Heart right ventricle (tissue), 16 donors: ENCODE measurements at places on chromosomes 7 and 10. TPM values are rescaled to one million over a fixed set of nuclear protein-coding genes. Genes with fewer than 3 reads are reported as not detected.

GRCh38 chr10:69897432-69897831, 95.7 kb downstream of the COL13A1 start:
- H3K4me1 ChIP-seq, result no peaks in the 10 kb centered on the region
- H3K4me3 ChIP-seq, result no peak overlapping the region
- no peak overlapping the region for H3K27ac ChIP-seq
- no peak for DNase-seq
- H3K27me3 ChIP-seq, result no peaks in the 10 kb centered on the region

The DEPP1 gene
- 19.0 TPM for total RNA-seq

- DNase-seq, result no peak
- H3K4me1 ChIP-seq, result no peaks in the 10 kb centered on the region
- H3K27me3 ChIP-seq, result no peaks in the 10 kb centered on the region
- no peak overlapping the region for H3K4me3 ChIP-seq
- no peaks in the 10 kb centered on the region for H3K36me3 ChIP-seq
- no peak overlapping the region for H3K27ac ChIP-seq
Measured at GRCh38 chr10:129814681-129815646, 149.1 kb downstream of the EBF3 start.

The SEMA3E gene
- total RNA-seq, result not detected

GRCh38 chr7:44433255-44434022, 57.0 kb downstream of the NUDCD3 start:
- H3K4me1 ChIP-seq, result peaks cover 8% of the 10 kb centered on the region
- no peak overlapping the region for H3K27ac ChIP-seq
- H3K36me3 ChIP-seq, result no peaks in the 10 kb centered on the region

GRCh38 chr10:89643431-89643811, 1.6 kb downstream of the PANK1 start:
- H3K36me3 ChIP-seq, result no peaks in the 10 kb centered on the region
- peak overlapping the region; percentile 82 for H3K4me3 ChIP-seq
- H3K4me1 ChIP-seq, result peaks cover 18% of the 10 kb centered on the region
- DNase-seq, result no peak
- H3K27ac ChIP-seq, result no peak overlapping the region

DNA sequence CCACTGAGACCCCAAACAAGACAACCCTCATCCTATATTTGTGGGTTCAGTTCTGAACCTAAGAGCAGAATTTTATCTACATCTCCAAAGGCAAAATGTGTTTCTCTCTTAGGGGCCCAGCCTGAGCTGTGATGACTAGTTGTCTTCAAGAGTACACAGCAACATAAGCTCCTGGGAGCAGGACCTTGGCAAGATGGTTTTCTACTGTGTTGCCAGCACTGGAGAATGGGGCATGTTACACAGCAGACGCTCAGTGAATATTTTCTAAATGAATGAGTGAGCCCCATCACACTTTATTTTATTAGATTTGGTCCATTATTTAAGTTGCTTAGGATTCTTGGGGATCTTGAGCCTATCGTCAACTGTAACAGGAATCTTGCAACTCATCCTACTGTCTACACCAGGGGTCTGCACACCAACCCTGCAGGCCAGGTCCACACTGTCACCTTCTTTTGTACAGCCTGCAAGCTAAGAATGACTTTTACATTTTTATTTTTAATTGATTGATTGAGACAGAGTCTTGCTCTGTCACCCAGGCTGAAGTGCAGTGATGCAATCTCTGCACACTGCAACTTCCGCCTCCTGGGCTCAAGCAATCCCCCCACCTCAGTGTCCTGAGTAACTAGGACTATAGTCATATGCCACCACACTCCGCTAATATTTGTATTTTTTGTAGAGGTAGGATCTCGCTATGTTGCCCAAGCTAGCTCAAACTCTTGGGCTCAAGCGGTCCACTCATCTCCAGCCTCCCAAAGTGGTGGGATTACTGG, 347.1 kb downstream of the FGFR2 start:
- DNase-seq, result no peak
- H3K27me3 ChIP-seq, result no peaks in the 10 kb centered on the region
- no peak overlapping the region for H3K27ac ChIP-seq
- no peak overlapping the region for H3K4me3 ChIP-seq
- no peaks in the 10 kb centered on the region for H3K36me3 ChIP-seq
- H3K4me1 ChIP-seq, result no peaks in the 10 kb centered on the region

DNA sequence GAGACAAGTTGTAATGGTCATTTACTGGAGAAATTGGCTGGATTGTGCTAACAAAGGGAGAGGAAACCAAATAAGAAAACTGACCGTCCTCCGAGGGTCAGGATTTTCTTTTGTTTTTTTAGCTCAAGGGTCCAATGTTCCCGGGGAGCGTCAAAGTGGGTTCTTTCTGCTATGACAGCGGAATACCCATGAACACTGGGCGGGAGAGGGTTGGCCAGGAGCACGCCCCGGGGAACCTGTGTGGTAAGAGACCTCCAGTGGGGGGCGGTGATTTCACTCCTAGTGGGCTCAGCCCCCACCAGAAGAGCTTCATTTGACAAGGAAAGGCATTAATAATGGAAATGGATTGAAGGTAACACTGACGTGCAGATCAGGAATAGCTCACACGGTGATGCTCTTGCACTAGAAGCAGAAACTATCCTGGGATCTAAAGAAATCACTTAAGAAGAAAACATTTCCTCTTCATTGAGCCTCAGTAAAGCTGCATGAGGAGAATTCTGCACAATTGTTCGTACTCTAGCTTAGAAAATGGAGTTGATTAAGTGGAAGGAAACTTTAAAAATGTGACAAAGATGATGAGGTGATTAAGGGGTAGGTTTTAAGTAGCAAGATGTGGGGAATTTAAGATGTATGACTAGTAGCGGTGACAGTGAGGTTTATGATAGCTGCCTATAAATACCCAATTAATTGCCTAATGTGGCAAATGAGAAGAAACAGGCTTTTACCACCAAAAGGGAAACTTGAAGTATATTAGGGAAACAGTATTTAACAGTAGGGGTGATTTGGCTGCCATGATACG, 627.2 kb downstream of the SUGCT start:
- H3K36me3 ChIP-seq, result no peaks in the 10 kb centered on the region
- no peaks in the 10 kb centered on the region for H3K27me3 ChIP-seq
- DNase-seq, result no peak
- no peak overlapping the region for H3K27ac ChIP-seq
- H3K4me3 ChIP-seq, result no peak overlapping the region
- H3K4me1 ChIP-seq, result no peaks in the 10 kb centered on the region

DNA sequence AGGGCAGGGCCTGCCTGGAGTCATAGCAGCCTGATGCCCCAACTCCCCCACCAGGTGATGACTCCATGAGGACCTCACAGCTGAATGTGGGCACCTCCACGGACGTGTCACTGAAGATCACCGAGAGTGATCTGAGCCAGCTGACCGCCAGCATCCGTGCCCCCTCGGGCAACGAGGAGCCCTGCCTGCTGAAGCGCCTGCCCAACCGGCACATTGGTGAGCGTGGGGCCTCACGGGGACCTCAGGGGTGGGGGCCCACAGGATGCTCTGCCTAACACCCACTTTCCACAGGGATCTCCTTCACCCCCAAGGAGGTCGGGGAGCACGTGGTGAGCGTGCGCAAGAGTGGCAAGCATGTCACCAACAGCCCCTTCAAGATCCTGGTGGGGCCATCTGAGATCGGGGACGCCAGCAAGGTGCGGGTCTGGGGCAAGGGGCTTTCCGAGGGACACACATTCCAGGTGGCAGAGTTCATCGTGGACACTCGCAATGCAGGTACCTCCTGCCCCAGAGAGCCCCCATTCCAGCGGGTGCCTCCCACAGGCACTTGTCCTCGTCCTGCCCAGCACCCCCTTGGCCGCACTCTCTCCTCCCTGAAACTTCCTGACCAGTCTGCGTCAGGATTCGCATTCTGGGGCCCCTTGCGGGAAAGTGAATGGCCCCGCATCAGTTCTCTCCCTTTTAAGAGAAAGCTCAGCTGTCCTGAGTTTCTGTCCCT, 10.0 kb upstream of the ATP6V1F start:
- no peak for DNase-seq
- no peaks in the 10 kb centered on the region for H3K4me1 ChIP-seq
- H3K27me3 ChIP-seq, result no peaks in the 10 kb centered on the region
- no peak overlapping the region for H3K27ac ChIP-seq
- H3K4me3 ChIP-seq, result no peak overlapping the region

The LIPK gene
- not detected for total RNA-seq

DNA sequence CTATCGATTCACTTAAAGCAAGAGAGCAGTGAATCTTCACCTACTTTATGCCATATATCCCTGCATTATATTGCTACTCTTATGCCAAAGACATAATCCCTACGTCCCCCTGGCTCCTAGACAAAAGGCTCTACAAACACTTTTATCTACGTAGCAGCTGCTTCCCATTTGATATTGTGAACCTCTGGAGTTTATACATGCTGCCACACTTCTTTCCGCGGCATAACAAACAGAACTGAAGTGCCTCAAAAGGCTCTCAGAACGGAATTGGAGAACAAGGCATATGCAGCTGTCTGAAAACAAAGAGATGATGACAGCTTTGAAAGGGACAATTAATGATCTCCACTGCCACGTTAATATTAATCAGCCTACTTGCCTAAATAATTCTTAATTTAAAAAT, 985.6 kb upstream of the LRRN3 start:
- H3K4me1 ChIP-seq, result no peaks in the 10 kb centered on the region
- no peak overlapping the region for H3K27ac ChIP-seq
- H3K36me3 ChIP-seq, result no peaks in the 10 kb centered on the region

The SPDYE11 gene
- total RNA-seq, result not detected

- no peak overlapping the region for H3K27ac ChIP-seq
- no peaks in the 10 kb centered on the region for H3K4me1 ChIP-seq
- no peaks in the 10 kb centered on the region for H3K36me3 ChIP-seq
- no peaks in the 10 kb centered on the region for H3K27me3 ChIP-seq
- no peak overlapping the region for H3K4me3 ChIP-seq
Measured at GRCh38 chr10:106765241-106765754, 399.2 kb downstream of the SORCS1 start.

DNA sequence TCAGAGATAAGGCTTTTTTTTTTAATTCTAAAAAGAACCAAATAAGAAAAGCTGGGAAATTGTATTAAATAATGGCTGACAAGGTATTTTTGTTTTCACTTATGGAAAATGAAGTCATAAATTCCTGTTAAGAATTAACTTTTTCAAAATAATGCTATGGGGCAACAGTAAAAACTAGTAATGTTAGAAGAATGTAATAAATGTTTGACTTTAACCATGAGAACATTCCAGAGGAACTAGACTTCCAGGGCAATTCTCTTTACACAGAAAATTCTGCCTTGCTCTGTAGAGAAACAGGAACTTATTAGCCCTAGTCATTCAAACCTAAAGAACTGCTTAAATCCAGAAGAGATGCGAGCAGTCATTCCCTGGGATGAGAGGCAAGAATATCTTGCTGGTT, 571.1 kb downstream of the IPMK start:
- H3K27ac ChIP-seq, result no peak overlapping the region
- no peaks in the 10 kb centered on the region for H3K4me1 ChIP-seq
- DNase-seq, result no peak
- no peaks in the 10 kb centered on the region for H3K36me3 ChIP-seq
- no peak overlapping the region for H3K4me3 ChIP-seq

DNA sequence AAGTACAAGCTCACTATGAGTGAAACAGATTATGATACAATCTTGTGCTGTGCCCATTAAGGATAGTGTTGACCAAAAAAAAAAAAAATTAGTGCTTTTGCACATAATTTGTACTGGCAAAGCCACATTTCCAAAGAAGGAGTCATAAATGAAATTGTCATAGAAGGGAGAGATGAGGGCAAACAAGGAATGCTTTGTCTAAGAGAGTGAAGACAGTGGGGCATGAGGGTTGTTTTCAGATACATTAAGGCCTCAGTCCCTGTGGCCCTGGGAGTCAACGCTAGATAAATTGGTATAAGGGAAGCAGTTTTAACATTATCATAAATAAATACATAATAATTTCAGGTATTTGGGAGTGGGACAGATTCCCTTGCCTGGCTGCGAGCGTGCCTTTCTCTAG, 267.5 kb upstream of the PRKCQ start:
- DNase-seq, result no peak
- H3K27ac ChIP-seq, result no peak overlapping the region
- H3K4me3 ChIP-seq, result no peak overlapping the region
- peaks cover 4% of the 10 kb centered on the region for H3K27me3 ChIP-seq
- H3K4me1 ChIP-seq, result no peaks in the 10 kb centered on the region

The ADIRF gene
- 34.1 TPM for total RNA-seq

GRCh38 chr10:3197348-3198003, 24.9 kb upstream of the PITRM1 start:
- no peaks in the 10 kb centered on the region for H3K27me3 ChIP-seq
- peak; percentile 83 for DNase-seq
- peaks cover 6% of the 10 kb centered on the region for H3K4me1 ChIP-seq
- no peaks in the 10 kb centered on the region for H3K36me3 ChIP-seq
- no peak overlapping the region for H3K27ac ChIP-seq

GRCh38 chr10:4301291-4302045, 516.5 kb upstream of the KLF6 start:
- H3K27ac ChIP-seq, result no peak overlapping the region
- H3K36me3 ChIP-seq, result no peaks in the 10 kb centered on the region
- no peak overlapping the region for H3K4me3 ChIP-seq

- DNase-seq, result no peak
- H3K36me3 ChIP-seq, result no peaks in the 10 kb centered on the region
- H3K27ac ChIP-seq, result peak overlapping the region; percentile 32
Measured at GRCh38 chr10:69460576-69461242, 9.4 kb downstream of the TSPAN15 start.

The LRRN3 gene
- 9.0 TPM for total RNA-seq

- H3K4me3 ChIP-seq, result no peak overlapping the region
- no peaks in the 10 kb centered on the region for H3K27me3 ChIP-seq
- no peak overlapping the region for H3K27ac ChIP-seq
Measured at GRCh38 chr7:68800316-68800715, 798.0 kb upstream of the AUTS2 start.
